ENCODE measurements at places on chromosomes 5 and 9.

- DNase-seq, result no peak
Observed at GRCh38 chr5:33332804-33333203, 108.0 kb upstream of the TARS1 start.

- peak; percentile 29 for DNase-seq
Observed at GRCh38 chr9:121956808-121957207, 136.3 kb downstream of the TTLL11 start.

DNA sequence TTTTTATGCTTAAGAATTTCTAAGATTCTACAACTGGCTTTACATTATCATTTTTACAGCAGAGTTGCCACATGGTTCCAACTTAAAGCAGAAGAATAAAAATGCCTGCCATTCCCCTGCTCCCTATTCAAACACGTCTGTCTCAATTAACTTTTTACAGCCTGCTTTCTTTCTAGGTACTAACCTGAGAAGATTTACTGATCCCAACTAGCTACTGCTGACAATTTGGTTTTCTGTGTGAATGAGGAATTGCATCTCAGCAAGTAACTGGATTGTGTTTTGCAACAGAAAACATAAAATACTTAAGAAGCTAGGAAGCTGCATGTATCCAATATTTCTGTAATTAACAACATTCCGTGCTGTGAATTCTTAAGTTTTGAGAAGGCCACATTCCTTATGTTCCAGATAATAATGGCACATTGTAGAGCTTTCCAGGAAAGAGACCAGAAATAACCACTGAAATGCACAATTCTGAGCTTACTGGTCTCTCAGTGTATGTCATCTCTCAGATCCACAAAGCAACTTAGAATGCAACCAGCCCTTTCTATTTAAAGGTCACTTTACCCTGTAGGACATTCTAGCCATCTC, 306.8 kb upstream of the NMUR2 start:
- DNase-seq, result no peak

DNA sequence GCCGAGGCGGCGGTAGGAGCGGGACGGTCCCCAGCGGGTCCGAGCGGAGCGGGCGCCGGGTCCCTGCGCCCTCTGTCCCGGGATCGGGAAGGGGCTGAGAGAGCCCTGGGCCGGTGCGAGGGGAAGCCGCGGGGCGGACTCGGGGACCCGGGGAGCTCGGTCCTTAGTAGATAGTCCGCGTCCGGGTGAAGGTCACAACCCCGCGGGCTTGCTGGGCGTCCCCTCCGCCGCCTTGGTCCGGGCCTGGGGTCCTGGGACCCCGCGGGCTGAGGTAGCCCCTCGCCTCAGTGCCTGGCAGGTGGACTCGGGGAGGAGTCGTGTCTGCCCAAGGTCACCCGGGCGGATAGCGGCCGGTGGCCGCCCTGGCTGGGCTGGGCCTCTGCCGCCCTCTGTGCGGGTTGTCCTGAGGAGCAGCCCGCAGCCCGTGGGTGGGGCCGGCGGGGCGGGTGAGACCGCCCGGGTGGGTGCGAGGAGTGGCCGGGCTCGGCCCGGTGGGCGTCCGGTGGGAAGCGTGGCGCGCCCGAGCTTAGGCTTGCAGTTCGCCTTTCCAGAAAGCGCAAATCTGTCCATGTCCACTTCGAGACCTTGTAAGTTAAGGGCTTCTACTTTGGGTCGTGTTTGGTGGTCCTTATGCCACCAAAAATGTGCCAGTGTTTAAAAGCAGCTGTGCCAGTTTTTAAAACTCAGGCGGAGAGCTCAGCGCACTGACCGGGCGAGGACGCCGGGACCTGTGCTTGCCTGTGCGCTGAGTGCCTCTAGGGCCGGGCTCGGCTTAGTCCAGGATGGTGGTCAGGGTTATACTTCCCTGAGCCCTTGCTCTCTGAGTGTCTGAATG, 554 bp downstream of the SDHA start:
- peak; percentile 65 for DNase-seq

GRCh38 chr5:150064681-150065220, 21.6 kb downstream of the CSF1R start:
- peak; percentile 80 for DNase-seq

GRCh38 chr5:163106098-163106497, 331.3 kb upstream of the CCNG1 start:
- DNase-seq, result no peak

- DNase-seq, result peak; percentile 13
Observed at GRCh38 chr5:11013793-11014192, 252.8 kb upstream of the DAP start.

- no peak for DNase-seq
Observed at GRCh38 chr5:25418978-25419377, 774.2 kb upstream of the CDH10 start.

GRCh38 chr5:153755913-153756500, 265.5 kb downstream of the GRIA1 start:
- peak; percentile 47 for DNase-seq

DNA sequence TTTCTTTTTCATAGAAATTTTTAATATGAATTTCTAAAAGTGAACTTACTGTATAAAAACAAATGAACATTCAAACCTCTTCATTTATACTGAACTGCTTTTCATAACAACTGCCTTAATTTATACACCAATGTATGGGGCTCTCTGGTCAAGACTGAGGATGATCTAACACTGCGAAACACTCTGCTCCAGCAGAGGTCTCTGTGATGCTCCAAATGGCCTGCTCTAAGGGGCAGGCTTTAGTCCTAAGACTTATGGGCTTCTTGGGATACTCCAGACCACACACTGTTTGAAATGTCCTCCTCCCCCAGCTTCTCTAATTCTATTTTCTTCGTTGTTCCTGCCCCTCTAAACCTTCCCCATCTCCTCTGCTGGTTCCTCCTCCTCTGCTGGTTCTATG, 58.5 kb downstream of the LIFR start:
- DNase-seq, result no peak

GRCh38 chr9:17064558-17064957, 70.3 kb upstream of the CNTLN start:
- peak; percentile 76 for DNase-seq

- DNase-seq, result no peak
Observed at GRCh38 chr9:89946741-89947140, 341.9 kb downstream of the GADD45G start.

GRCh38 chr5:147645197-147645596, 135.3 kb upstream of the DPYSL3 start:
- DNase-seq, result no peak

- DNase-seq, result no peak
Observed at GRCh38 chr5:192691-192969, 1.3 kb downstream of the LRRC14B start.

- no peak for DNase-seq
Observed at GRCh38 chr5:59484618-59485017, 408.9 kb downstream of the PDE4D start.

All from NCI-H69 (cell line).